T1000 (cell line): ENCODE measurements at places on chromosomes 5 and 9.
A peak's percentile ranks its signal among the peaks of the same experiment; 100 is the strongest.

DNA sequence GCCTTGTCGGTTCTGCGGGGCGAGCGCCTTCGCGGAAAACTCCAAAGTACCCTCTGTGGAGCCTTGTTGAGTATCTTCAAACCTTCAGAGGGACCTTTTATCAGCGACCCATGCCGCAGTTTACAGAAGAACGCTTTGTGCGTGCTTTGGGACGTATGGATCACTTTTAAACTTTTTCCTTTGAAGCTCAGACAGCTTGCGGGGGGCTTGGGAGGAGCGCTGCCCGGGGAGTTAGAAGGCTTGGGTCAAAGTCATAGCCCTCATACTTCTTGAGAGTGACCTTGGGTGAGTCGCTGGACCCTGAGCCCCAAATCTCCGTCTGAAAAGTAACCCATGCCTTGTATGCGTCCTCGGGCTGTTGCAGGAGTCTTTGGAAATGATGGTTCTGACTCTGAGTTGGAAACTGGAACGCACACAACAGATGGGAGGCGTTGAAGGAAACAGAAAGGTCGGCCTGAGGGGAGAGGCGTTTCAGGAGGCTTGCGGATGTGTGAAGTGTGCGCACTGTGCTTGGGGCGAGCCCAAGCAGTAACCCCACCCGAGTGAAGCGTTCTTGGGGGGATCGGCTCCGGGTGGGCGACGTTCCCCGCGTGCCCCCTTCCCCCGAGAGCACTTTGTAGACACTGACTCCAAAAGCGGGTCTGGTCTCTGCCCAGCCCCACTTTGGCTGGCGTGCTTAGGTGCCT is 661 bp upstream of the SLC25A51 start:
- no peak for DNase-seq

GRCh38 chr5:35285435-35285834 is 55.1 kb upstream of the PRLR start:
- DNase-seq, result no peak

DNA sequence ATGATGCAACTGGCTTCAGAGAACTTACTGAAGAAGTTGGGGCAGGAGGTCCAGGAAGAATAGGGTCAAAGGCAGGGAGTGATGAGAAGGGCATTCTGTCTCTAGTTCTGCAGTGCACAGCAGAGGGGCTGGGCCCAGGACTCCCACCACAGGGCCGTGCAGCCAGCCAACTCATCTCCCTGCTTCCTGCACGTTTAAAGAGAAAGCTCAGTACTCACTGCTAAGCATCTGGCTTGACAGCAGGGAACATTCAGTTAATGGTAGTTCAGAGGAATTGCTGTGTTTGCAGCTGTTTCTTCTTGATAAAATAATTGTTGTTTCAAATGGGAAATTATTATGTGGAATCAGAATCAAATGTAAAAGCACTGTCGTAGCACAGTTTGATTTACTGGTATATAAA is 25.6 kb upstream of the SCAMP1 start:
- no peak for DNase-seq

- DNase-seq, result no peak
Measured at GRCh38 chr5:77981820-77982219, 205.7 kb upstream of the TBCA start.

- no peak for DNase-seq
Measured at GRCh38 chr9:7094576-7094975, 336.8 kb downstream of the KDM4C start.

DNA sequence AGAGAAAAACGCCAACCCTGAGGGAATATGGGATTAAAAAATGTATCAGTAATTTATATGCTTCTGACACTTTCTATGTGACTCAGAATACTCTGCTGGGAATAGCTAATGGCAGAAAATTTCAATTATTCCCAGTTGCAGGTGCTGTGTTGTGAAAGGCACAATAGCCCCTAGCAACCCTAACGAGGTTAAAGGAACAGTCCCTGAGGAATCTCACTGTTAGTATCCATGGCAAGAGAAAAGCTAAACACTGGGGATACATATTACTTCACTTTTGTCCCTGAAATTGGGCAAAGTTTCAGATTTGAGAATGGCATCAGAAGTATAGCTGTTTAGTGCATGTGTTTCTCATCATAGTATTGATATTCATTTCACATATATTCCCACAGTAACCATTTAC is 555.0 kb downstream of the RAB3C start:
- DNase-seq, result no peak

- no peak for DNase-seq
Measured at GRCh38 chr9:134405527-134405926, 79.3 kb downstream of the RXRA start.

GRCh38 chr9:2638871-2639673 is 17.5 kb downstream of the VLDLR start:
- no peak for DNase-seq

GRCh38 chr5:73392775-73393174 is 55.8 kb downstream of the FOXD1 start:
- no peak for DNase-seq

- DNase-seq, result no peak
Measured at GRCh38 chr5:136051486-136052220, 22.9 kb downstream of the TGFBI start.

- no peak for DNase-seq
Measured at GRCh38 chr9:89477811-89478630, 19.9 kb downstream of the SEMA4D start.

GRCh38 chr9:80320916-80321315 is 749.2 kb downstream of the TLE4 start:
- no peak for DNase-seq

GRCh38 chr5:116454417-116454927 is 120.2 kb downstream of the SEMA6A start:
- peak; percentile 72 for DNase-seq

- no peak for DNase-seq
Measured at GRCh38 chr9:109098171-109098959, 21.4 kb downstream of the TMEM245 start.

GRCh38 chr5:57676222-57677098 is 193.8 kb upstream of the ACTBL2 start:
- no peak for DNase-seq

DNA sequence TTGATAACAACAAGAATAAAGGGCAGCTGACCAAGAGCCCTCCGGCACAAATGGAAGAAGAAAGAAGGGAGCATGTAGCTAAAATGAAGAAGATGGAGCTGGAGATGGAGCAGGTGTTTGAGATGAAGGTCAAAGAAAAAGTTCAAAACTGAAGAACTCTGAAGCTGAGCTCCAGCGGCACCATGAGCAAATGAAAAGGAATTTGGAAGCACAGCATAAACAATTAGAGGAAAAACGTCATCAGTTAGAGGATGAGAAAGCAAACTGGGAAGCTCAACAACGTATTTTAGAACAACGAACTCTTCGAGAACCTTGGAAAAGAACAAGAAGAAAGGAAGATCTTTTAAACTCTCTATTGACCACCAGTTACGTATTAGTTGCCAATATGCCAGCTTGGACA is 100.9 kb downstream of the GABBR2 start:
- no peak for DNase-seq

DNA sequence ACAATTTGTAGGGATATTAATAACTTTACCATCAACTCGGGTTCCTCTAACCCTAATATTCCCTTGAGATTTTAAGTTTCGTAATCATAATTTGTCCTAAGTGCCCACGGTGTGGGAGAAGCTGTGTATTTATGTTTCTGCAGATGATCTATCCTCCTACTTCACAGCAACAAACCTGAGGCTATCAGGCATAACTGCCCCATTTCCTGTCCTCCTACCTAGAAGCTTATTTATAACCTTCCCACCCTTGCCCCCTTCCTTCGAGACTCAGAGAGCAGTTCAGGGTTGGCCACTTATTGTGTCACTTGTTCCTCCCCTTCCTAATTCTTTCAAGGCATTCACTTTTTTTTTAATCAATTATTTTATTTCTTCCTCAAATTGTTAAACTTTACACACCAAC is 29.6 kb upstream of the LCP2 start:
- DNase-seq, result no peak

DNA sequence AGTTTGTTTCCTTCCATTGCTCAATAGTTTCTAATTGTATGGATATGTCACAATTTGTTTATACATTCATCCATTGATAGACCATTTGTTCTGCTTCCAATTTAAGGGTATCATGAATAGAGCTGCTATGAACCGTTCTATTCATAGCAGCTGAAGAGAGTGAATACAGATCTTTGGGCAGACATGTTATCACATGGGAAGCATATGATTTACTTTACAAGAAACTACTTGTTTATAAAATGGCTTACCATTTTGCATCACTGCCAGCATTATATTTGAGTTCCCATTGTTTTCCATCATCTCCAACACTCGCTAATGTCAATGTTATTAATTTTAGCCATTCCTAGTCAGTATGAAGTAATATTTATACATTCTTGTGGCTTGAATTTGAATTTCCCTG is 549.0 kb downstream of the MAT2B start:
- DNase-seq, result no peak

DNA sequence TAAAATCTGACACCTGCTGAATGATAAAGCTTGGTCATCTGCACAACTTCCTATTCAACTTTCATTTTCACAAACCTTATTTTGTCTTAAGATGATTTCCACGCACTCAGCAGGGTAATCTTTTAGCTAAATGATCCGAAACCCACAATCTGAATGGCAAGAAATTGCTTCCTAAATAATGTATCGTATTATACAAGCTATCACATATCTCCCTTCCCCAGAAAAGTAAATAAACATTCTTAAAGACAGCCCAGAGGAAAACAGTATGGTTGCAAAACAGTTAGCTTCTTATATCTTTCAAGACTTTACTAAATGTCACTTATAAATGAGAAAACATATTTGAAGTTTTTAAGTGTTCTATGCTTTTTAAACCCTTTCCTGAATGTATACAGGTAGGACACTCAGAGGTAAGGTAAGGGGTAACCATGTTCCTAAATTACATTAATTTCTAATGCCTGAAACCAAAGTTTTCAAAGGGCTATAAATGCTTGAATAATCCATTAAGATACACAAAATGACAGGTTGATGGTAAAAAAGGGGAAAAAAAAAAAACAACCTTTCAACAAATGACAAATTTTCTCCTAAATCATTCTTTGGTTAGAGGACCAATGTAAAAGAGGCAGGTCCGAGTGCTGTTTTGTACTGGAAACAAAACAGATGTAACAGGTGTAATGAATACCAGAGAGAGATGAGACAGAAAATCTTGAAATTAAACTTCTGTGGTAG is 36.3 kb downstream of the ELAVL2 start:
- no peak for DNase-seq

GRCh38 chr5:137580030-137580429 is 80.9 kb upstream of the SPOCK1 start:
- DNase-seq, result no peak

- DNase-seq, result no peak
Measured at GRCh38 chr9:98708103-98708932, 417 bp downstream of the GABBR2 start.

DNA sequence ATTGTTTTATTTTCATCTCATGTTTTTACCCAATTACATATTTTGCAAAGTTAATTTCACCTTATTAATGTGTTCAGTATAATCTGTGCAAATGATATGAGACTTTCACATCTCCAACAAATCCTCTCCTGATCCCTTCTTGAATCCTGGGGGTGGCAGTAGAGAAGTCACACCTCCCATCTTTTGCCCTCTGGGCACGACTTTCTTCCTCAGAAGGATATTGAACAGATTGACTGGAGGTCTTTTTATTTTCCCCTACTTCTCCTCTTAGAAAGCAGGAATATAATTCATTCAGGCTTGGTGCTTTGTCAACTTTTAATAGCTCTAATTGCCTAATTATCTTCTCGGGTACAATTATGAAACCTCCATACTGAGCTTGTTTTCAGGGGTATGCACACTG is 1037.1 kb upstream of the NUDT12 start:
- DNase-seq, result no peak

DNA sequence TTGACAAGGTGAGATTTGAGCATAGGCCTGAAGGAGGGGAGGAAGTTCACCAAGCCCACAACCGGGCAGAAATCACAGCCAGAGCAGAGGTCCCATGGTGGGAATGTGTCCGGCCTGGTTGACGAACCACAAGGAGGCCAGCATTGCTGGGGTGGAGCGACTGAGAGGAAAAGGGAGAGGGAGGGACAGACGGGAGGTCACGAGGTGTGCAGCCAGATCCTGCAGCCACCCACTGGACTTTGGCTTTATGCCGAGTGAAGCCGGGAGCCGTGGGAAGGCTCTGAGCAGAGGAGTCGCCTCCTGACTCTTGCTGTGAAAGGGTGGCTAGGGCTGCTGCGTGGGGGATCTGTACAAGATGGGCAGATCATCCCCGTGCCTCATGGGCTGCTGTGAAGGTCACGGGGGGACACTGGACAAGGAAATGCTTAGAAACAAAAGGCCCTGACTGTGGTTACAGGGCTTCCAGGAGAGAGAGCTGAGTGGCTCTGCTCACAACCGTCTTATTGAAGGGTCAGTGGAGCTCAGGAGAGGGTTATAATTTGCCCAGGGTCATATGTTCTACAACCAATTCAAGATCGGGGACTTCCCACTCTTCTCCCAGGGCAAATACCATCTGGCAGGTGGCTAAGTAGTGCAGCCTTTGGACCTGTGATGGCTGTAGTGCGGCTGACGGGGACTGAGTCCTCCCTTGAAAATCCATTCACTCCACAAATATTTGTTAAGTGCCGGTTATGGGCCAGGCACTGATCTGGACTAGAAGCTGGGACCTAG is 15.6 kb upstream of the CD74 start:
- DNase-seq, result no peak

- no peak for DNase-seq
Measured at GRCh38 chr9:3848445-3849114, 322.8 kb upstream of the RFX3 start.

GRCh38 chr9:1300941-1301340 is 250.8 kb downstream of the DMRT2 start:
- DNase-seq, result no peak

GRCh38 chr5:178210686-178211085 is 6.4 kb downstream of the HNRNPAB start:
- DNase-seq, result no peak

- DNase-seq, result no peak
Measured at GRCh38 chr9:32524892-32525708, 896 bp downstream of the RIGI start.

GRCh38 chr9:68780720-68781119 is 75.7 kb downstream of the PIP5K1B start:
- no peak for DNase-seq

DNA sequence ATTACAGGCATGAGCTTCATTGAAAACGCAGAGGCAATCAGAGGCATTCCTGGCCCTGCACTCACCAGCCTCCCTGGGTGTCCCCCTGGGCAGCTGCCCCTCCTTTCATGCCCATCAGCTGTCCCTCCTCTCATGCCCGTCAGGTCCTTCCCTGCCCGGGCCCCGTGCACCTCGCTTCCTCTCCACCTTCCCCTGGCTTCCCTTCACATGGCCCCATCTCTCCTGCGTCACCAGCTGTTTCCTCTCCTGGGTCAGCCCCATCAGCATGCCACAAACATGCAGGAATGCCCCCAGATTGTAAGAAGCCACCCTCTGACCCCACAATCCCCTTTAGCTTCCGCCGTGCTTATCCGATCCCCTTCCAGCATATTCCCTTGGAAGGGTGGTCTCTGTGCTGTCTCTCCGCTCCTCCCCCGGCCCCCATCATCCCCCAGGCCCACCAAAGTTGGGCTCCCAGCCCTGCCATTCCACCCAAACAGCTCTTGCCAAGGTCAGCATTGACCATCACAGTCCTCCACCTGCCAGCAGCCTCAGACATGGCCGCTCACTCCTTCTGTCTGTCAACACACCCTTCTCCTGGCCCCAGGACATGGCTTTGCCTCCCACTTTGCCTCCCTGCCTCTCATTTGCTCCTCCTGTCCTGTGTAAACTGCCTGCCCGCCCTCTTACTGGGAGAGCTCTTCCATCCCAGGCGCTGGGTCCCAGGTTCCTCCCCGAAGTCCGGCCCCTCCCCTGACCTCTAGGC is 98.6 kb upstream of the IER5L start:
- no peak for DNase-seq

- DNase-seq, result no peak
Measured at GRCh38 chr9:118640836-118641560, 728.2 kb downstream of the BRINP1 start.

GRCh38 chr9:136190237-136190601 is 14.7 kb downstream of the LHX3 start:
- DNase-seq, result no peak
